ENCODE measurements at places on chromosomes 3 and 15.

DNA sequence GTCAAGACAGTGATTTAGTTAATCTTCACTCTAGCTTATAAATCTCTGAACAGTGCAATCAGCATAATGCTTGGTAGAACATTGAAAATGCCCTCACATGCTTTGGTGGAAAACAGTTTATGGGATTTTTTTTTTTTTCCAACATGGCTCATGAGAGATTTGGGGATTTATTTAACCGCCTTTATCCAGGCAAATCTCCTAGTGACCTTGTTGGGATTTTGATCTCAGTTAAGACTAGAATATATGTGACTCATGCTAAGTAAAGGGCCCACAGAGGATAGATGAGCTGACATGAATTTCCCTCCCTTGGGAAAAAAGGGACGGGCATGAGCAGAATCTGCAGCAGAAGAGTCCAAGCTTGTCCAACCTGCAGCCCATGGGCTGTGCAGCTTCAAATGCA is 18.7 kb downstream of the LRTM1 start:
- no peak for DNase-seq

- DNase-seq: no peak
Observed at GRCh38 chr3:134449951-134450350, 35.8 kb downstream of the ANAPC13 start.

DNA sequence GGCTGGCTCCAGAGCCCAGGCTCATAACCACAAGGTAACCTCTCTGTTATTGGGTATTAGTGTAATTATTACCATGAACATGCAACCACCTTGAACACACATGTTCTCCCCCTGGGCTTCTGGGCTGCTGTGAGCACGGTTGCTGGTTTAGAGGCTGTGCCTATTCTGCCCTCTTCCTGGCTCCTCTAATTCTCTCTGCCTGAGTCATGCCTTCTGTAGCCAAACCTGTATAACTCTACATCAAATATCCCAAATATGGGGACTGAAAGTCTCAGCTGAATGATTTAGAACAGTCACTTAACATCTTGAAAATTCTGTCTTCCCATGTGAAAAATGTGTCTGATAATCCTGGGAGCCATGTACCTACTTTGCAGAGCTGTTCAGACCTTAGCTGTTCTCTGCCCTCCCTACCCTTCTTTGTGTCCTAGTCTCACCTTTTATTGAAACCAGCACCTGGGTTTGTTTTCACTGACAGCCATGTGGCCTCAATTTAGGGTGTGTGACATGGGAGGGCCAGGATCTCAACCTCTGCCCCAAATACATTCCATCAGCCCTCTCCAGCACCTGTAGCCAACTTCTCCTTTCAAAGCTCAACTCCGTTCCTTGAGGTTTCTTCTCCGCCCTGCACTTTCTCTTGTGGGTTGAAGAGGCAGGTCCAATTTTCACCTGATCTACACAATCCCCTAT is 60.7 kb downstream of the PDZRN3 start:
- no peak for DNase-seq

- no peak for DNase-seq
Observed at GRCh38 chr3:175094344-175094743, 235.2 kb downstream of the NAALADL2 start.

DNA sequence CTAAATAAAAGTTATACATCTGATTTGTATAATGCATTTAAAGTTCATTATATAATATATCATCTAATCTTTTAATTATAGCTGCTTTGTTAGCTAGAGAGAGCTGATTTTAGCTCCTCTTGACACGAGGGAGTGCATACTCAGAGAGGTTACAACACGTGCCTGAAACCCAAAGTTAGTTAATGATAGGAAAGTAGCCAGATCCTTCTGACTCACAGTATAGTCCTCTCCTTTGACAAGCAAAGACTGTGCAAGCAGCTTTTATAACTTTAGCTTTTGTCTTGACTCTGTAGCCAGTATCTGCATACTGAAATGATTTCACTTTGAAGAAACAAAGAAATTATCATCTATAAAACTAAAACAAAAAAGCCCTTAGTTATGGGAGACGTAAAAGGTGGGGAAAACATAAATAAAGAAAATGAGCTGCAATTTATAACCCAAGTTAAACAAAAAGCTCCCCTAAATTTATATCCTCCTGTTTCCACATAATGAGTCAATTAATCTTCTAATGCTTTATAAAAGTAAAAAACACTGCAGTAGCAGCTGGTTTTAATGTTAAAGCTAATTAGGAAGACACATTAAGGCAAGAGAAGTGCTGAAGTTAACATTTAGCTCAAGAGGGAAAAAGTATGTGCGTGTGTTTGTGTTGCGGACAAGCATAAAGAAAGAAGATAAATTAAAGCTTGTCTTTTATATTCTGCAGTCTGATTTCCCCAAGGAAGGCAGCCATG is 13.1 kb downstream of the GABRR3 start:
- DNase-seq: no peak

DNA sequence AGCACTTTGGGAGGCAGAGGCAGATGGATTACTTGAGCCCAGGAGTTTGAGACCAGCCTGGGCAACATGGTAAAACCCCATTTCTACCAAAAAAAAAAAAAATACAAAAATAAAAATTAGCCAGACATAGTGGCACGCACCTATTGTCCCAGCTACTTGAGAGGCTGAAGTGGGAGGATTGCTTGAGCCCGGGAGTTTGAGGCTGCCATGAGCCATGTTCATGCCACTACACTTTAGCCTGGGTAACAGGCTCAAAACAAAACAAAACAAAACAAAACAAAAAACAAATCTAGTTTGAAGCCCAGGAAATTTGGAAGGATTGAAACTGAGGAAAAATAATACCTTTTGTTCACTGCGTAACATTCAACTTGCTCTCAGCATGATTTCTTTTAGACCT is 16.6 kb downstream of the TMOD3 start:
- no peak for DNase-seq

DNA sequence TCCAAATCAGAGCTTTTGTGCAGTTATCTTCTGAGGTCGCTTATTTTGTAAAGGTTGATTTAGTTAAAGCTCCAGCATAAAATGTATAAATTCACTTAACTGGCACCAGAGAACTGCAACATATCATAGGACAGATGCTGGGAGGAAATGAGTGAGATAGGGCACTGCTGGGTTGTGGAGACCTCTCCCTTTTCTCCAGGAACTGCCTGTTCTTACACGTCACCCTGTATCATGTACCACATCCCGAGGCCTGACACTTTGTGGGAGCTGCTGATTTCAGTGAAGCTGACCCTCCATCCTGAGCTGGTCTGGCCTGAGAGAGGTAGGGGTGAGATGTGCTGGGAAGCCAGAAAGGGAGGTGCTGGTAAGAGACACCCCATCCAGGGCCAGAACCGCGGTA is 213.8 kb upstream of the FEZF2 start:
- no peak for DNase-seq

GRCh38 chr3:170745211-170745718 is 124.7 kb downstream of the RPL22L1 start:
- DNase-seq: no peak

DNA sequence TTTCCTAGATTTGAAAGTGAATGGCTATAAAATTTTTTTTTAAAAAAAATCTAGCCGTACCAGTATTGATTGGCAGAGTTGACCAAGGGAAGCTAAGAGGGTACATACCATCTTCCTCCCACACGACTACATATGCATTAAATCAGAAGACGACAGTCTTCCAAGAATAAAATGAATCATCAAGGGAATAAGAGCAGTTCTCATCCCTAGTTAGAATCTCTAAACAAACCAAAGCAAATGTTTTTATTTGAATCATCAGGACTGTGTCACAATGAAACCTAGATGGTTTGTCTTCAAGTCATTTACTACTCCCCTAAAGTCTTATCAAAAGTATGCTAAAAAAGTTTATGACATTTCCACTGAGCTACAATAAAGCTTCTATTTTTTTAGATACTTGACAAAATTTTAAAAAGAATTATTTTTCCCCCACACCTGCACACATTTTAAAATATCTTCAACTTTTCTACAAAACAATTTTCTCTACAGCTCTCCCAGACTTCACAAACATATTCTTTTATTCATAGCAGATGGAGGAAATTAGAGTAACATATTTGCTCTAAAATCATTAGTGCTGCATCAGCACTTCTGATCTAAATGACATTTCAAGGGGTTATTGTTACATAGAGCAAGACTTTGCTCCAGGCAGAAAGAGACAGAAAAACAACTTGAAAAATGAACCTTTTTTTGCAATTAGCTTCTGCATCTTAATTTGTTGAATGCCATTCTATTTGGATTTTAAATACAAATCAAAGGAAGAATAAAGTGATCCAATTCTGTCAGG is 547.1 kb downstream of the FHIT start:
- no peak for DNase-seq

DNA sequence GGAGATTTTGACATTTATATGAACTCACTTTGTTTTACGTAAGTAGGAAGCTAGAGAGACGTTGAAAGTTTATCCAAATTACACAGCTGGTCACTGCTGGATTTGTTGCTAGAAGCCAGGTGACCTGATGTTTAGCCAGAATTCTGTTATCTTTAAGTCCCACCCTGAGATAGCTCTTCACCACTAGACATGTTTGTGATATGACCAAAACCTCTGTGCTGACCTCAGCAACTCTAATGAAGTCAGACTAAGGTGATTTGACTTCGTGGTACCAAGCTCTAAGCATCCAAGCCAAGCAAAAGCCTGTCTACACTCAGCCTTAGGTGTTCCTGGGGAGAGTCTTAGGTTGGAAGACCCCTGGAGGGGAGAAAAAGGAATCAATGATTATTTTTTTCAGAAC is 102.4 kb downstream of the ARRDC4 start:
- DNase-seq: no peak

GRCh38 chr15:93050648-93051047 is 38.4 kb downstream of the RGMA start:
- DNase-seq: no peak

- DNase-seq: no peak
Observed at GRCh38 chr3:5891711-5892110, 704.2 kb downstream of the EDEM1 start.

GRCh38 chr3:122890720-122891220 is 95.9 kb downstream of the SLC49A4 start:
- DNase-seq: no peak

GRCh38 chr3:46551615-46552014 is 14.5 kb downstream of the LRRC2 start:
- DNase-seq: no peak

DNA sequence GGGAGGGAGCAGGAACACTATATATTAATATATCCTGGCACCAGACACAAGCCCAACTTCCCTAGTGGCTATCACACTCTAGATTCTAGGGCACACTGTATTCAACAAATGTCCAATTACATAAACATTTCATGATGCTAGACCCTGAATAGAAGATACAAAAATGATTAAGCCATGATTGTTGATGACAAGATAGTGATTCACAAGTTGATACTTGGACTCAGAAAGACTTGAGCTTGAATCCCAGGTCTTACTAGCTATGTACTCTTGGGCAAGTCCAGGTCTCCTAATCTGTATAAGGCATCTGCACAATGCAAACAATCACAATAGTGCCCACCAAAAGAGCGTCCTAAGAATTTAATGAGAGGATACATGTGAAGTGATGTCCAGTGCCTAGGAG is 10.0 kb upstream of the SNTN start:
- no peak for DNase-seq

DNA sequence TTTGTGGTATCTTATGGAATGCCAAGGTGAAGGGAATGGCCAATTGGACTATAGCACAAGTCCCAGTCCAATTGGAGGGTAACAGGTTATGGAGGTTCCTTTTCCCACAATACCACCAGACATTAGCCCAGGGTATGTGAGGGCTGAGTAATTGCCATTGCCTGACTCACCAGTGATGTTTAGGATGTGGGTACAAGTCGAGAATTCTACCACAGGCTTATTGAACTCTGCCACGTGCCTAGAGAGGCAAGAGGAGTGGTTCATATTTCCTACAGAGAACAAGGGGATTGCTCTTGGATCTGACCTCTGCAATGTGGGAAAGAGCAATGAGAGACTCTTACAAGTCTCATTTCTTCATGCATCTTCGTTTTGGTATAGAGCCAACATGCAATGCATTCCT is 85.0 kb upstream of the XCR1 start:
- no peak for DNase-seq

DNA sequence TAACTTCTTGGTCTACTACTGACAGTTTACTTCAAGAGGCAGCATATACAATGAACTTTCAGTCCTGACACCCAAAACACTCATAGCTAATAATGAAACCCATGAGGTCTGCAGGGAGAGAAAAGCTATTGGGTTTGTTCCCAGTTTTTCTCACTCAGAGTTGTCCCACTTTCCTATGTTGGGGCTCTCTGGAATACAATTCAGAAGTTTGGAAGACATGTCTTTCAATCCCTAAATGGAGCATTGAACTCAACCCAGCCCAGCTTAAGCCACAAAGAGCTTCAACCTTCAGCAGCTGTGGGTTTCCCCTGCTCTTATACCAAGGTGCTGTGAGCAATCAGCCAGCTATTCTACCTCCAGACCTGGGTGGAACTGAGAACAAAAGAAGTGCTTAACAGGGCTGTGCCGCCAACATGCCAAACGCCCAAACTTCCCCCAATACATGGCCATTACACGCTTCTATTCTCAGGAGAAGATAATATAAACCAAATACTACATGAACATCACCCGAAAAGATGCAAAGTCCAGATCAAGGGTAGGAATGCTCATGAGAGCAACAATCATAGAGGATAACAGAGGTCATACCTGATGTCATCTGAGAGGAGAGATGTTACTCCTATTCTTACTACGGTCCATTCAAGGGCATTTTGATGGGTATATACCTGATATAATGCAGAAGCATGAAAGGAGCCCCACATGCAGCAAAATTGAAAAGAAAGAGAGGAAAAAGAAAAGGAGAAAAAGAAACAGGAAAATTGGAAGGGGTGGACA is 131.2 kb upstream of the TGFBR2 start:
- DNase-seq: no peak

DNA sequence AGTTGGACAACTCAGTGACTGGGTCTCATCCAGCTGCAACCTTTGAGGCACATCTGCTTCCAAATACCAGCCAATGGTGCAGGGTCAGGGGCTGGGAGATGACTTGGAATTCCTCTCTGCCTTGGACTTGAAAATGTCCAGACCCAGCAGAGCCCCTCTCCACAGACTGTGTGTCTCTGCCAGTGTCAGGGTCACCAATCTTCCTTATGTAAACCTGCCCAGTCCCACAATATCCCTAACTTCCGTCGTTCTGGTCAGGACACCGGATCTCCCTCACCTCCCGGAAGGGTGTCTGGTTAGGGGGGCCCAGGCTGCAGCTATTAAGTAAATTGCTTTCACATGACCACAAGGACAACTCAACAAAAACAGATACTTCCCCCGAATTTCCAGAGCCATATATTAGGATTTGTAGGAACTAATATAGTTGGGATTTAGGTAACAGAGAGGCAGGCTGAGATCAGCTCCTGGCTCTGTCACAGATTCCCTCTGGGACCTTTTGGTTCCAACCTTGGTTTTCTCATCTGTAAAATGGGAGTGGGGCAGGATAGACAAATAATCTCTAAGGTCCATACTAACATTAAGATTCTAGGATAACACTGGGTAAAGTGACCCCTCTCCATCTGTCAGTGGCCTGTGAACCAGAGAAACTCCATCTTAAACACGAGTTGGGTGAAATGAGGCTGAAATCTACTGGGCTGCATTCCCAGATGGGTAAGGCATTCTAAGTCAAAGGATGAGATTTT is 30.8 kb downstream of the IGDCC3 start:
- no peak for DNase-seq

- no peak for DNase-seq
Observed at GRCh38 chr3:105826778-105827634, 41.8 kb downstream of the CBLB start.

GRCh38 chr3:121698901-121699300 is 38.2 kb upstream of the HCLS1 start:
- no peak for DNase-seq

GRCh38 chr3:169658311-169658931 is 5.1 kb downstream of the MECOM start:
- no peak for DNase-seq

- no peak for DNase-seq
Observed at GRCh38 chr3:194572944-194573491, 60.2 kb downstream of the TMEM44 start.

- DNase-seq: no peak
Observed at GRCh38 chr3:74273091-74273490, 341.4 kb downstream of the CNTN3 start.

Measured in uterus (tissue), 4 donors.